Liver (tissue), 10 donors: ENCODE measurements at places on chromosomes 5 and 9.

DNA sequence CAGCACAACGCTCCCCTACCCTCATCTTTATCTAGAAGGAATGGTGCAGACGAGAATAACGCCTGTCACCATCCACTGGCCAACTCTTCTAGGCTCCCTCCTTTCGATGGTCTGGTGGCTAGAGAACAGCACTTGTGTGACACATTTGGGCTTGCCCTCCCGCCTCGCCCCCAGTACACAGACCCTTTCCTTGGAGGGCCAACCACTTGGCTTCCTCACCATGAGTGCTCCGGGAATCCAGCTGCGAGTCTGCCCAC lies 1.4 kb downstream of the GNAQ start:
- peak; percentile 59 for DNase-seq

- DNase-seq: no peak
Measured at GRCh38 chr9:17476401-17476800, 102.5 kb upstream of the SH3GL2 start.

DNA sequence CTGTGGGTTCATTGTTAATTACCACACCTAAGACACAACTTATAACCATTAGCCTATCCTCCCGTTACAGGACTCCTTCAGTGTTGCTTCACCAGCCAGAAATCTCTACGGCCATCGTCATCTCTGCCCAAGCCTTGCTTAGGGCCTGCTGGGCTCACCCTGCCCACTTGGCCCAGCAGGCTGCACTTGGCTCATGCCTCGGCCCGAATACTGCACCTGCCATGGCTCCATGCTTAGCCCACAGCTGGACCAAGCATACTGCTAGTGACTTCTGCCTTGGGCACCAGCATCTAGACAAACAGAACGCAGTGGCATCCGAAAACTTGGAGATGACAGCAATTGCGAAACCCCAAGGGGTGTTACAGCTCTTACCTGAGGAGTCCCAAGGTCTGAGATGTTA lies 2336.0 kb upstream of the ACO1 start:
- no peak for DNase-seq

DNA sequence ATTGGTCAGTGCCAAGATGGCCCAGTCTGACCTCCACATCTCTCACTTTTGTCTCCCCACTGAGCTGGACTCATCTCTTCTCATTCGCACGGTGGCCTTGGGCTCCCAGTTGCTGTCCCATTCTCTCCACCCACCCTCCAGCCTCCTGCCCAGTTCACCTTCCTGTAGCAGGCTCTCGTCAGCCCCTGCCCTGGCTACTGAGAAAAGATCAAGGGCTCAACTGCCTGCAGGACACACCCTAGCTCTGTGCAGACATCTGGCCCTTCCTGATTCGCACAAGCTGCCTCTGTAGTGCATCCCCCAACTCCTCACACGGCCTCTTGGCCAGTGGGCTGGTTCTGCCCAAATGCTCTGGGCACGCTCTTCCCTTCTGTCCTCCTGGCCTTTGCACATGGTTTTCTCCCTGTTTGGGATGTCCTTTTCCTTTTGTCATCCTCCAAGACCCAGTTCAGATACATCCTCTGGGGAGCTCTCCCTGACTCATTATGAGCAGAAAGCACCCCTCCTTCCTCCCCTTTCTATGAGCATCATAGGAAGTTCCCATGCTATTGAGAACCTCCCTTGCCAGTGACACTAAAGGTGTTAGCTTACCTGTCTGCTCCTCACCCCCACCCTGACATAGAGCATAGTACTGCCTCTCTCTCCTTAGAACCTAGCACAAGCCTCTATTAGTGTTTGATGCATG lies 78.5 kb upstream of the TGFBR1 start:
- DNase-seq: no peak

GRCh38 chr5:179585941-179586401 lies 35.6 kb downstream of the RUFY1 start:
- no peak for DNase-seq

DNA sequence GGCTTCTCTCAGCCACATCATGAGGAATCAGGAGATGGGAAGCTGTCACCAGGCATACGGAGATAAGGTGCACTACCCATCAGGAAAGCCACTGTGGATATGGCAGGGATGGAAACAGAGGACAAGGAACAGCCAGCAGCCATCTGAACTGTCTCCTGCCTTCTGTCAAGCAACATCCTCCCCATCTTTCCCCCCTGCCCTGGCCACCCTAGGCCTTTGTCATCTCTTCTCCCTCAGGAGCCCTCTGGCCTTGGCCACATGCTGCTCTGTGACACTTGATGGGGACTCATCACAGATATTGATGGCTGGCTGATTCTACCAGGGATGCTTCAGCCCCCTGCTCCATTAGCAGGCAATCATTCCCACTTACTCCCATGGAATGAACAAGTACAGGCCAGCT lies 21.1 kb upstream of the MEIKIN start:
- no peak for DNase-seq

DNA sequence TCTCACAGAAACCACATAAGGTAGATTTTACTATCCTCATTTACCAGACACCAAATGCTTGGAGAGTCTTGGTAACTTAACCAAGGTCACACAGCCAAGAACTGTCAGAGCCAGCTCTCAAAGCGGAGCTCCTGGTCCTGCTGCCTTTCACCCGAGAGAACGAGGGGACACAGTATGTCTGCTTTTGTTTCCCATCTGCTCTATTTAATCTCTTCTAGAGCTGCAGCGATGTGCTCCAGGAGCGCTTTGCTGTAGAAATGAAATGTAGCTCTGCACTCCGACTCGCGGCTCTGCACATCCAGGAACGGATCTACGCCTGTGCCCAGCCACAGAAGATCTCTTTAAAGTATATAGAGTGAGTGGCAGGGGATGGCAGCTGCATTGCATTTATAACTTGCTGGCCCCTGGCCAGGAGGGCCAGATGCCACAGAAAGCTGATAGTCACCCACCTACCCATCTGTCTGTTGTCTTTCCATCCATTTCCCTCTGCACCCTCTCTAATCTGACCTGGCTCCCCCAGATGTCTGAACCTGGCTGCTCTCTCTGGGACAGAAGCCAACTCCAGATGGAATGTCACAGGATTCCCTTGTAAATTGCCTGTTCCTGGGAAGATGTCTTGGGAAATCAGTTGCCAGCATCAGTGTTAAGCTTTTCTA lies 21.4 kb upstream of the TRMT10B start:
- DNase-seq: no peak

GRCh38 chr9:80437825-80438224 lies 866.1 kb downstream of the TLE4 start:
- DNase-seq: no peak

- DNase-seq: no peak
Measured at GRCh38 chr5:154165886-154166285, 24.6 kb upstream of the GALNT10 start.

GRCh38 chr5:111394586-111394985 lies 117.7 kb downstream of the STARD4 start:
- DNase-seq: no peak

- no peak for DNase-seq
Measured at GRCh38 chr5:174340226-174340625, 294.7 kb downstream of the NSG2 start.

GRCh38 chr5:6274846-6275543 lies 103.4 kb downstream of the MED10 start:
- no peak for DNase-seq

DNA sequence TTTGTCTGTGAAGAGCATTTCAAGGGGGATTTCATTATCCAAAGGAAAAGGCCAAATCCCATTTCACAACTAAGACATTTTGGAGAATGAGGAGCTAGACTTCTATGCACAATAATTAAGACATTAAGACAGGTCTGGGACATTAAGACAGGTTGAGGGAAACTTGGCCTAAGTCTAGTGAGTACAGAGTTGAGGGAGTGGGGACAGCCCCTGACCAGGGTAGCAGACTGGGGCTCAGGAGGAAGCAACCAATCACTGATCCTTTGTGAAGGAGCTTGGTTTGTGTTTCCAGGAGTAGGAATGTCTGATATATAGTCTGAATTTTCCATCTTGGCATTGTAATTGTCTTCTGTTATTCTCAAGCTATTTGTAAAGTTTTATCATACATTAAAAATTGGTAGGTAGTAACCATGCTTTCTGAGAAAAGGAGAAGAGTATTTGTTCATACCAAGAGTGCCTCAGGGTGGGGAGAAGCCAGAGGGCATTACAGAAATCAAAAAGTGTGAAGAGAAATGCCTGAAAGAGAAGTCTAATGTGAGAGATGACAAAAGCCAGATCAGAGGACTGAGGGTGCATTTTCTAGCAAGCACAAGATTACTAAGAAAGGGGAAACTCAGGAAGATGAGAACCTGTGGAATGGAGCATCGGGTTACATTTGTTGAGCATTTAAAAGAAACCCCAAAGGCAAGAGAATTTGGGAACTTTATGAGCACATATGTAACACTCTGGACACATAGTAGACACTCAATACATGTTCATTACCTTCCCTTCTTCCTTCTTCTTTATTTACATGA lies 189.3 kb upstream of the PIK3R1 start:
- DNase-seq: no peak

DNA sequence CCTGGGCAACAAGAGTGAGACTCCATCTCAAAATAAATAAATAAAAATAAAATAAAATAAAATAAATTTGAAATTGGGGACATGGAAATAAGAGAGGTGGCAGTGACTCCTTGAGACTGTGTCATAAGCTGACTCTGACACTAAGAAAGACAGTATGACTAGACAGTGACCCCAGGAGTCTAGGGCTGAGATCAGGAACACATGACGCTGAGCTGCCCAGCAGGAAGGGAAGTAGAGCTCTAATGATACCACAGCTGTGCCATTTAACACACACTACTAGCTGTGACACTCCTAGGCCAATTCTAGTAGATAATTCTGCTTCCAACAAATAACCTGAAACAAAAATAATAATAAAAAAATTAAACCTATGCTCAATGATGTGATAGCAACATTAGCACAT lies 293.0 kb downstream of the SEC61B start:
- no peak for DNase-seq

- no peak for DNase-seq
Measured at GRCh38 chr9:17075146-17075757, 59.6 kb upstream of the CNTLN start.

DNA sequence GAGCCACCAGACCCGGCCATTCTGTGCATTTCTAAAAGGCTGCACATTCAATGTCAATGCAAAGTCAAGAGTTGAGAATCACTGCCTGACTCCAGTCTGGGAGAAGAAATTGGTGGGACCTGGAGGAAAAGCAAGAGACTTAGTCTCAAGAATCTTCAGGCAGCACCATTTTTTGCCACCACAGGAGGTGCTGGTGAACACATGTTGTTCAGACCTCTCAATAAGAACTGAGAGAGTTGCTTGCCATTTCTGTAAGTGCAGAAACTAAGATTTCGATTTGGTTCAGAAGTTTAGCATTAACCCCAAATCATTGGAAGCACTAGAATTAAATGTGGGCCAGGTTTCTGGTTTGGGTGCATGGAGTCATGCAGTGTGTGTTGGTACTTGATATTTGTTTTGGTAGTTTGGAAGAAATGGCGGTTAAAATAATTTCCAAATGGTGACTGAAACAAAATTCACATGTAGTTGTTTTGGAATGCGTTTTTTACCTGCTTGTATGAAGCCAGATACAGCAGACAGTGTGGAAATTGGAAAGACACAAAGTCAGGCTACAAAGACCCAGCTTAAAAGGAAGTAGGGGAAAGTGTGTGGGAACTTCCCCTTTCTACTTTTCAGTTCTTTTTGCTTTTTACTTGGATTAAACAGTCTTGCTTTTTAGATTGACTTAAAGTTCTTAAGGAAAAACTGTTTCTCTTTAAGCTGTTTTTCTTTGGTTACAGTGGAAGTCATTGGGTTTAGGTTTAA lies 20.4 kb downstream of the PDE8B start:
- DNase-seq: no peak

GRCh38 chr5:145283141-145283810 lies 551.9 kb downstream of the PRELID2 start:
- DNase-seq: no peak

DNA sequence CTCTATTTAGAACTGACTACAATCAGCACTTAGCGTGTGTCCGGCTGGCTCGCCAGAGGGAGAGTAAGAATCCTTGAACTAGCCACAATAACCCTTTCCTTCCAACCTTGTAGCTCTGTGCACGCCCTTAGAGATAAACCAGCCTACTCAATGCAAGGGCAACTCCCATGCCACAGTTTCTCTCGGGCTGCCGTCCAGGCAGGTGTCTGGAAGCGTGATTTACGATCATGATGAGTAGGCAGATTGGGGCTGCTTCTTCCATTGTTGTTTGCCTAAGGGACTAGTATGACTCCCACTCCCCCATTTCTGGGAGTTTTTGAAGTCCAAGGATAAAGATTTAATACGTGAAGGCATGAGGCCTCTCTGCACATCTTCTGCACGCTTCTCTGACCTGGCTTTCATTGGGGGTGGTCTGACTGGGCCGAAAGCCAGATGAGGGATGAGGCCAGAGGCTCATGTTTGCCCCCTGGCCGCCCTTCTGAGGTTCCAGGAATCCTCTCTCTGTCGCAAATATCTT lies 134.0 kb upstream of the MYO10 start:
- no peak for DNase-seq

- DNase-seq: no peak
Measured at GRCh38 chr9:18447131-18447530, 26.8 kb upstream of the ADAMTSL1 start.
